ENCODE measurements at places on chromosomes 12 and 14.
A peak's percentile ranks its signal among the peaks of the same experiment; 100 is the strongest.

GRCh38 chr12:95574799-95575452, 23.6 kb upstream of the USP44 start:
- DNase-seq = no peak

DNA sequence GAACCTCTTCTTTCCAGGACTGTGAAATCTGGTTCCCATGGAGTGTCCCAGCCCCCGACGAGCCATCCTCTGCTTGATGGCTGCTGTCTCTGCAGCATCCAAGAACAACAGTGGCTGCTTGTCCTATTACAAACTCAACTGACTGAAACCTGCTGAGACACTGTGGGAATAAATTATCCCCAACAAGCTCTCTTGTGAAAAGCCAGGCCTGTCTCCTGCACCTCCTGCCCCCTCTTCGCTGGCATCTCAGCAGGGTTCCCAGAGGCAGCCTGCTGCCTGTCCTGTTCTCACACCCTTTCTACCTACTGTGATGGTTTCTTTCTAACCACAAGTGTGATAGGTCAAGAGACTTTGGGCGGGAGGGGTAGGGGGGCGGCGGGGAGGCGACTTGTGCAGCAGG, 180.2 kb downstream of the TSPAN9 start:
- DNase-seq = no peak

DNA sequence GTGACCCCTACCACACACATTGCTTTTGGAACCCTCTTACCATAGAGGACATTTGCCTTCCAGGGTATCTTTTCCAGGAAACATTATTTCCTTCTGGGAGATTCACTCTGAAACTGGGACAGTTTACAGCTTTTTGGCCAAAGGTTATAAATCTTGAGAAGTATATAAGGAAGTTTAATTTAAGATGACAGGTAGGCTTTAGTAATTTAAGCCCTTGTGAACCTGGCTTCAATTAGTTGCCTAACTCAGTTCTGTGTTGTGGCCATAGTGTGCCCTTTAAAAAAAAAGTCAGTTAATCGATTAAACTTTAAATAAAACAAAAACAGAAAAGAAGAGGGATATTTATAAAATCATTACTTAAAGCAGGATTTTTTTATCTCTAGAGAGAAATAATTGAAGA, 142.9 kb downstream of the NAV3 start:
- no peak for DNase-seq

DNA sequence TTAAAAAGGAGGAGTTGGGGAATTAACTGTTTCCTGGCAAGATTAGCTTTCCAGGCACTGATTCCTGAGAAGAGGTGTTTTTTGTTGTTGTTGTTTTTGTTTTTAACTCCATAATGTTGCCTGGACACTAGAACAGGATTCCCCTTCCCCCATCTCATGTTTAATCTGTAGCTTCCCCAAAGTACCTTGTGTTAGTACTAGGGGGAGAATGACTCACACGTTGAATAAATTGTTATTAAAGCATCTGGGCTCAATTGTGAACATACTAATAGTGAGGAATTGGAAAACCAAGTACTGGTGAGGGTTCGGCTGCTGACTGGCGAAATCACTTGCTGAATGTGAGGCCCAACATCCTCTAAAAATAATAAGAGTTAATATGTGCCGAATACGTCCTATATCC, 1.3 kb upstream of the GNG2 start:
- no peak for DNase-seq

- no peak for DNase-seq
Observed at GRCh38 chr12:131471271-131471905, 239.5 kb upstream of the SFSWAP start.

DNA sequence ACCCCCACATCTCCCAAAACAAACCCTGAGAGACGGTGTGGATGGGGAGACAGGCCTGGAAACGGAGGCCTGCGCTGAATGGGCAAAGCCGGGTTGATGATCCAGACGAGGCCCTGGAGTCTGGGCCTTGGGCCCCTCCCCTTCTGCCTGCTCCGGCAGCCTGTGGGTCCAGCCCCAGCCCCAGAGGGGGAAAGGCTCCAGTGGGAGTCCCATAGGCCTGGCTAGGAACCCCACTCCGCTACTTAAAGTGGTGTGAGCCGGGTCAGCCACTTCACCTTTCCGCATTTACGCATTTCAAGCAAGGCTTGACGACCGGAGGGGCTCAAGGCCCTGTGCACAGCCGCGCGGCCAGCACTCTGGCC, 695 bp upstream of the TNFAIP2 start:
- no peak for DNase-seq

DNA sequence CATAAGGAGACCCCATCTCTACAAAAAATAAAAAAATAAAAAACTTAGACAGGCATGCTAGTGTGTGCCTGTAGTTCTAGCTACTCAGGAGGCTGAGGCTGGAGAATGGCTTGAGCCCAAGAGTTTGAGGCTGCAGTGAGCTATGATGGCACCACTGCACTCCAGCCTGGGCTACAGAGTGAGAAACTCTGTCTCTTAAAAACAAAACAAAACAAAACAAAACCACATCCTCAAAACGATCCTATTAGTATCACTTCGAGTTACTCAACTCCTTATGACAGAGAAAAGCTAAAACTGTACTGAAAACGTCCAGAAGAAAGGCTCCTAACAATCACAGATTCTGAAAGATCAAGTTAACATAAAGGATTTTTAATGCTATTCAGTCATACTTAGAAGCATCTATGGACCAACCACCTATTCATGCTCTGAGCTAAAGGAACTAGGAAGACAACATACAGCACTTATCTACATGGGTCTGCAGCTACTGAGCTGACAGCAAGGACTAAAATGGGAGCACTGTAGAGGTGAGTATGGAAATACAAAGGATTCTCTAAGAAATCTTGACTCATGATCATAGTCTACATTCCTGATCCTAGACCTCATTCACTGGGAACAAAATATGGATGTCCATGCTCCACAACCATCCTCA, 75.3 kb upstream of the DUSP6 start:
- DNase-seq = no peak

GRCh38 chr12:88834226-88834625, 254.0 kb upstream of the KITLG start:
- no peak for DNase-seq

DNA sequence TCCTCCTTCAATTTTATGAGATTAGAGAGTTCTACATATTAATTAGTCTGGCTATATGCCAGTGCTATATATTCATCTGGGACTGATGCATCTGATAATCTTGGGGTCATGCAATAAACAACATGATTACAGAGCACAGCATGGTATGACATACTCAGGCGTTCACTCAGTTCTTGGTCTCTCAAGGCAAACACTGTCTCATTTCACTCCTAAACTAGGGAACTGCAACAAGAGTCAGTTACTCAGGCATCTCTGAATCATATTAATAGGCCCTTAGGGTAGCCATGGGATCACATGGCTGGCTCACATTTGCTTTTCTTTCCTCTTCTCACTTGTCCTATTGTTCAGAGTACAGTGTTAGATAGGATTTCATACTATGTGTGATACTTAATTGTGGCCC, 91.8 kb upstream of the TMEM260 start:
- DNase-seq = no peak

- no peak for DNase-seq
Observed at GRCh38 chr12:47705229-47705565, 633 bp downstream of the RPAP3 start.

DNA sequence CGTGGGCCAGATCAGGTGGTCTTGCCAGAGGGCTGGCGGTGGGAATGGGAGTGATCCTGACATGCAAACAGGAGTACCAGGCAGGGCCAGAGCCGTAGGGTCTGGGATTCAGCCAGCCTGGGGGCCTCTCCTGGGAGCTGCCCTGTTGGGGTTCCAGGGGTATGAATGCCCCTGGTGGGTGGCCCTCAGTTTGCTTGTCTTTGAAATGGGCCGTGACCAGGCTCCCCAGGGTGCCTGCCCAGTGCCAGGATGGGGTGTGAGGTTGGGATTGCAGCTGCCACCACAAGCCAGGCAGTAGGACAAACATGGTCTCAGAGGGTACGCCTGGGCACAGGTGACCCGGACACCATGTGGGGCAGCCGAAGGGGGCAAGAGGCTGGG, 168.8 kb downstream of the KIF26A start:
- no peak for DNase-seq

- DNase-seq = no peak
Observed at GRCh38 chr12:52794479-52795331, 1.2 kb downstream of the KRT3 start.

- DNase-seq = peak; percentile 88
Observed at GRCh38 chr14:104800771-104801519, at the start of gene ZBTB42. Gene ZBTB42 (plus strand): TSS chr14:104801101. CDS start chr14:104801198, 97 bp downstream.

- no peak for DNase-seq
Observed at GRCh38 chr12:93977081-93977480, 171.3 kb upstream of the PLXNC1 start.

GRCh38 chr12:12734561-12735071, 17.4 kb downstream of the CDKN1B start:
- DNase-seq = no peak

- no peak for DNase-seq
Observed at GRCh38 chr12:6262623-6263022, 47.9 kb upstream of the PLEKHG6 start.

GRCh38 chr12:131030472-131031328, 77.0 kb downstream of the ADGRD1 start:
- no peak for DNase-seq

GRCh38 chr12:93530358-93530757, 42.1 kb upstream of the SOCS2 start:
- DNase-seq = no peak

DNA sequence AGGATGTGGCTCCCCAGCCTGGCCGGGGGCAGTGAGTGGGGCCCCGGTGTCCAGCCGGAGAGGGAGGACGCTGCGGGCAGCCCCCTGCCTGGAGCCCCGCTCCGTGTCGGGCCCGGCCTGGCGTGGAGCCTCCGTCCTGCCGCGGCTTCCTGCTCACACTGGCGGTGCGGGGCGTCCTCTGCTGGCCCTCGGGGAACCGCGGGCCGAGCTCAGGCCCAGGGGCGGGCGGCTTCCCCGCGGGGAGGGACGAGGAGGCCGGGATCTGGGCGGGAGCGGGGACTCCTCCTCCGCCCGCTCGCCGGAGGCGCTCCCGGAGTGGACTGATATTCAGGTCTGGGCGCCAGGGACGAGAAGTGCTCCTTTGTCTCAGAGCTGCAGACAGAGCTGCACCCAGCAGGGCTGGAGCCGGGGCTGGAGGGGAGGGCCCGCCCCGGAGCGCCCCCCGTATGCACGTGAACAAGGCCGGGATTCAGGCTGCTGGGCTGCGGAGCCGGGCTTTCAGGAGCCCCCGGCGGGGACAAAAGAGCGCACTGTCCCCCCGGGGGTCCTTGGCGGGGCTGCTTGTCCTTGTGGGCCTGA, 2.2 kb downstream of the MMP17 start:
- DNase-seq = peak; percentile 79

DNA sequence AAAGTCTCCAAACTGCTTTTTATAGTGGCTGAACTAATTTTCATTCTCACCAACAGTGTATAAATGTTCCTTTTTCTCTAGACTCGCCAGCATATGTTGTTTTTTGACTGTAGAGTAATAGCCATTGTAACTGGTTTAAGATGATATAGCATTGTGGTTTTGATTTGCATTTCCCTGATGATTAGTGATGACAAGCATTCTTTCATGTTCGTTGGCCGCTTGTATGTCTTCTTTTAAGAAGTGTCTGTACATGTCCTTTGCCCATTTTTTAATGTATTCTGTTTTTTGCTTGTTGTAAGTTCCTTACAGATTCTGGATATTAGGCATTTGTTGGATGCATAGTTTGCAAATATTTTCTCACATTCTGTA, 404.9 kb downstream of the FLRT2 start:
- DNase-seq = no peak

DNA sequence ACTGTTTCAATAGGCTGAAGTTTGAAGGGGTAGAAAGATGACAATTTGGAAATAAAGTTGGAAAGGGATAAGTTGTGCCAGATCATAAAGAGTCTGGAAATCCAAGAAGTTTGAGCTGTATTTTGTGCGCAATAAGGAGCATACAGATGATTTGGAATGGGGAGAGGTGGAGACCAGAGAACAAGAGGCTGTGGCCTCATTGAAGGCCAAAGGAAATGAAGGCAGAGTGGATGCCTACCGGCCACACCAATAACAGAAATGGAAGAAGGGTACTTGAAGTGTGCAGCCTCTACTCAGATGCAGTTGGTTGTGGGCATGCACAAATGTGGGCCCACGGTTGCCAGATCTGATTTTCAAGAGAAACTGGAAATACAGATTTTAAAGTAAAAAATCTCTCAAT, 2.4 kb downstream of the IFT81 start:
- no peak for DNase-seq

- no peak for DNase-seq
Observed at GRCh38 chr12:69897744-69898143, 72.7 kb downstream of the MYRFL start.

GRCh38 chr14:67413806-67414769, 2.1 kb upstream of the PLEK2 start:
- no peak for DNase-seq
